Activated T-cell treated with anti-CD3 and anti-CD28 coated beads, Interleukin-2, amount 50 U/mL, for 24 hours (primary cell): ENCODE measurements at places on chromosomes 5 and 9.

DNA sequence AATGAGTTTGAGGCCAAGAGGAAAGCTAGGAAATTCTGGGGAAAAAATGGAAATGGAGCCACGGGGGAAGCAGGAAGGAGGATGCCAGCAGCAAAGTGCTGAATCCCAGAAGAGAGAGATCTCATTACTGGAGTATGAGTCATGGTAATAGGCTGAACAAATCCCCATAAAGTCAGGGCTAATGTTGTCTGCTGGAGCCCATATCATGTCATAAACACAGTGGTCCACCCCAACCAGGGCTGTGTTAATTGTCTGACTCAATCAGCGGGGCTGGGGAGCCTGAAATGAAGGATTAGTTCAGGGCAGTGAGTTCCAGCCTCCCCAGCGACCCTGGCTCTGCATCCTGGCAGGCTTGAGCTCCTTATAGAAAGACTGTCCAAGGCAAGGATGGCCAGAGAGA is 68.8 kb downstream of the TLR4 start:
- H3K4me3 ChIP-seq = no peak overlapping the region
- DNase-seq = no peak
- no peaks in the 10 kb centered on the region for H3K4me1 ChIP-seq

DNA sequence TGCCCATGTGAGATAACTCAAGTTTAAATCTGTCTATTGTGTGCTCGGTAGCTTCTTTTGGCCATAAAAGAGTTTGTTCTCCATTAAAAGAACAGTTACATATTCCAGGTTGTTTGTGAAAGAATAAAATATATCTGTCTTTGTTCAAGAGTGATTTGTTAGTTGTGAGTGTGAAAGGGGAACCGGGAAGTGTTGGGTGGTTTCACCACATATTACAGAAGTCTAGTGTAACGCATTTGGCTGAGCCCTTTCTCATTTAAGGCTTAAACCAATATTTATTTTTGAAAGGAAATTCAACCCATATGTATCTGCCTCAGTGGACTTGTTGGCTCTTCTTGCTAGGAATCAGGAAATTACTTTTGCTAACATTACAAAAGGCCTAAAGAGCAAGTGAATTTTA is 54.1 kb upstream of the DMRTA1 start:
- H3K4me3 ChIP-seq = no peak overlapping the region
- no peaks in the 10 kb centered on the region for H3K36me3 ChIP-seq
- no peak overlapping the region for H3K27ac ChIP-seq
- H3K4me1 ChIP-seq = no peaks in the 10 kb centered on the region

- no peaks in the 10 kb centered on the region for H3K36me3 ChIP-seq
- H3K27me3 ChIP-seq = no peaks in the 10 kb centered on the region
- no peak for DNase-seq
- no peak overlapping the region for H3K27ac ChIP-seq
- no peak overlapping the region for H3K4me3 ChIP-seq
These were observed 211.3 kb upstream of the KLF4 start for GRCh38 chr9:107700847-107701246.

DNA sequence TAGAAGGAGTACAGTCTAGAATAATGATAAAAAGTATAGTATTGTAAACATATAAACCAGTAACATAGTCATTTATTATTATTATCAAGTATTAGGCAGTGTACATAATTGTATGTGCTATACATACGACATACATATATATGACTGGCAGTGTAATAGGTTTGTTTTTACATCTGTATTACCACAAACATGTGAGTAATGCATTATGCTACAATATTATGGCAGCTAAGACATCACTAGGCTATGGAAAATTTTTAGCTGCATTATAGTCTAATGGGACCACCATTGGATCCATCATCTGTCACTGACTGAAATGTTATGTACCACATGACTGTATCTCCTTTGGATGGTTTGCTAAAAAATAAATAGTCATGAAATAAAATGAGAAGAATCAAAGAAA is 530.0 kb downstream of the PRR16 start:
- no peaks in the 10 kb centered on the region for H3K27me3 ChIP-seq
- H3K27ac ChIP-seq = no peak overlapping the region
- no peak overlapping the region for H3K4me3 ChIP-seq
- no peaks in the 10 kb centered on the region for H3K4me1 ChIP-seq
- no peak for DNase-seq

DNA sequence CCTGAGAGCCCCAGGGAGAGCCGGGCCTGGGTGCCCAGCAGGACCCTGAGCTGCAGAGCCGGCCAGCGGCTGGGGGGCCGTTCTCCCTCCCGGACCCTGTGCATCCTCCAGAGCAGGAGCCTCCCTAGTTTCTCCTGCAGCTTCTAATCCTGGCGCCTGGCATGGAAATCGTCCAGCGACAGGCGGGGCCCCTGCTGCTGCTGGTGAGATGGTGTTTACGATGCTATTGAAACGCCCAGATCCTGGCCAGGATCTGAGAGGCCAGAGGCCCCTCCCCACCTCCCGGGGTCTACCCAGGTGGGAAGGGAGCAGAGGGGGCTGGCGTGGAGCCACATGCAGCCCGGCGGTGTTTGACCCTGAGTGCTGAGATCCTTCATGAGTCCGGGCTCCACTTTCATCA is 38.2 kb upstream of the CEP72 start:
- H3K4me3 ChIP-seq = no peak overlapping the region
- no peak for DNase-seq
- no peaks in the 10 kb centered on the region for H3K36me3 ChIP-seq
- peaks cover 34% of the 10 kb centered on the region for H3K27me3 ChIP-seq

DNA sequence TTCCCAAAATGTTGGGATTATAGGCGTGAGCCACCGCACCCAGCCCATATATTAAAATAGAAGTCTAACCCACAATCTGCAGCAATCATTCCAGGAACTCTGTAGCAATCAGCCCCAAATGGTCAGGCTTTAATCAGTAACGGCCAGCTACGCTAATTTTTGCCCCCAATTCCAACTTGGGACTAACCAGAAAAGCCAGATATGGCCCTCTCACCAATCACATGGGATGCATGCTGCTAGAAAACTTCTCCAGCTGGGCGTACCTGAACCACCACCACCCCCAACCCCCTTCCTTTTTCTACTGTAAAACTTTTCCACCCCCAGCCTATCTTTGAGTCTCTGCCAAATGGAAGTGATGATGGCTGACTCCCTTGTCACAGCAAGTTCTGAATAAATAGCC is 4.1 kb downstream of the SUSD1 start:
- H3K27me3 ChIP-seq = peaks cover 8% of the 10 kb centered on the region
- H3K36me3 ChIP-seq = peaks cover 3% of the 10 kb centered on the region
- H3K27ac ChIP-seq = no peak overlapping the region
- H3K4me3 ChIP-seq = no peak overlapping the region

DNA sequence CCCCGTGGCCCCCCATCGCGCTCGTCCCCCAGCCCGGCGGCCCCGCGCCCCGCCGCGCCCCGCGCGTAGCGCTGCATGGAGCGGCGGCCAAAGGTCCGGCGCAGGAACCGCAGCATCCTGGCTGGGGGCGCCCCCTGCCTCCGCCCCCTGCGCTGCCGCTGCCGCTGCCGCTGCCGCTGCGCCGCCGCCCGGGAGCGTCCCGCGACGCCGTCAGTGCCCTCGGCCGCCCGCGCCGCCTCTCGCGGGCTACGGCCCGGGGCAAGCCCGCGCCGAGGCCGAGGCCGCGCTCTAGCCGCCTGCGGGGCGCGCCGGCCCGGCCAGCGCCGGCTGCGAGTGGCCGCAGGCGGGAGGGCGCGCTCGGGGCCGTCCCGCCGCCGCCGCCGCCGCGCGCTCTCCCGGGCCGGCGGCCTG is 523 bp downstream of the EPB41L4B start:
- no peak for DNase-seq
- no peak overlapping the region for H3K27ac ChIP-seq
- no peak overlapping the region for H3K4me3 ChIP-seq
- peaks cover 73% of the 10 kb centered on the region for H3K27me3 ChIP-seq

DNA sequence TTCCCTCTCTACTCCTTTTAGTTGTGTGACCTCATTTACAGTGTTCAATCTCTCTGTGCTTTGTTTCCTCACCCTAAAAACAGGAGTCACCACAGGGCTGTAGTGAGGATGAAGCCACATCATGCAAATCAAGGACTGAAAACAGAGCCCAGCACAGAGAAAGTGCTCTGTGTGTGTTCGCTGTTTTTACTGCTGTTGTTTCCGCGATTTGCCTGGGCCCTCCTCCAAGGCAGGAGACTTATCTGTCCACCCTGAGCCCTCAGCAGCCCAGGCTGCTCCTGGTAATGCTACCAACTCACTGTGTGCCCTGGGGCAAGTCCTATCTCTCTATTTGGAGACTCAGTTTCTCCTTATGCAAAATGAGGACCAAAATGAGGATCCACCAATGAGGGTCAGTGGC is 87.2 kb upstream of the NEURL1B start:
- no peak overlapping the region for H3K27ac ChIP-seq
- DNase-seq = no peak
- peaks cover 9% of the 10 kb centered on the region for H3K27me3 ChIP-seq
- no peak overlapping the region for H3K4me3 ChIP-seq

DNA sequence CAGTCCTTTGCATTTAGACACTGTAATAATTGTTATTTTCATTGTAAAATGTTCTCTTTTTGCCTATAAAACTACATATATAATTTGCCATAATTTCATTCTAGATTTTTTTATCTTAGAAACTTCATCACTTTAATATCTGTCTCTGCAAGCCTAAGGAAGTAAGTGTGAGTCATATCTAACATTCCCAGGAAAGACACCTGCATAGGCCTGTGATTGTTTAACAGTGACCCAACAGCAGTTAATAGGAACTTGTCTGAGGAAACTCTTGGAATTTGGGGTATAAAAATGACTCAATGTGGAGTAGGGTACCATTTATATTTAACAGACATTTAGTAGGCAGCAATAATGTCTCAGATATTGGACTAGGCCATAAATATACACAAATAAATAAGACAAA is 229.2 kb upstream of the FAM174A start:
- no peaks in the 10 kb centered on the region for H3K4me1 ChIP-seq
- no peaks in the 10 kb centered on the region for H3K27me3 ChIP-seq
- H3K4me3 ChIP-seq = no peak overlapping the region
- H3K36me3 ChIP-seq = no peaks in the 10 kb centered on the region
- no peak for DNase-seq
